Stimulated activated CD8-positive, alpha-beta memory T cell treated with anti-CD3 and anti-CD28 coated beads, Interleukin-7, amount 100 ng/mL, for 24 hours (primary cell): ENCODE measurements at places on chromosomes 6 and 20.

GRCh38 chr6:34491091-34491430, 25.2 kb downstream of the PACSIN1 start:
- DNase-seq, result no peak

DNA sequence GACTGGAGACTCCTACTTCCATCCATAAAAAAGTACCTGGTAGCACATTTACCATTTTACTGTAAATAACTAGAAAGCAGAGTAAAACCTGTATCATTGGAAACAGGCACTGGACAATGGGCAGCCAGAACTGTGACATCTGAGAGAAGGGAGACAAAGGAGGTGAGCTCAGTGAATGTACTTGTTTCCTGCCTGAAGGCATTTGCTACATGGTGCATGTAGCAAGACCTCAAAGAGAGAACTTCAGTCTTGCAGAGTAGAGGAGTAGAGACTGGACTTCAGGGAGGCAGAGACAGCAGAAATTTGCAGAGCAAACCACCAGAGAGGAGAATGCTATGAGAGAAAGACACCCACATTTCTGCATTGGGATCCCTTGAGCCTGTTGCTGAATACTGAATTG, 171.0 kb upstream of the CCN2 start:
- DNase-seq, result no peak

DNA sequence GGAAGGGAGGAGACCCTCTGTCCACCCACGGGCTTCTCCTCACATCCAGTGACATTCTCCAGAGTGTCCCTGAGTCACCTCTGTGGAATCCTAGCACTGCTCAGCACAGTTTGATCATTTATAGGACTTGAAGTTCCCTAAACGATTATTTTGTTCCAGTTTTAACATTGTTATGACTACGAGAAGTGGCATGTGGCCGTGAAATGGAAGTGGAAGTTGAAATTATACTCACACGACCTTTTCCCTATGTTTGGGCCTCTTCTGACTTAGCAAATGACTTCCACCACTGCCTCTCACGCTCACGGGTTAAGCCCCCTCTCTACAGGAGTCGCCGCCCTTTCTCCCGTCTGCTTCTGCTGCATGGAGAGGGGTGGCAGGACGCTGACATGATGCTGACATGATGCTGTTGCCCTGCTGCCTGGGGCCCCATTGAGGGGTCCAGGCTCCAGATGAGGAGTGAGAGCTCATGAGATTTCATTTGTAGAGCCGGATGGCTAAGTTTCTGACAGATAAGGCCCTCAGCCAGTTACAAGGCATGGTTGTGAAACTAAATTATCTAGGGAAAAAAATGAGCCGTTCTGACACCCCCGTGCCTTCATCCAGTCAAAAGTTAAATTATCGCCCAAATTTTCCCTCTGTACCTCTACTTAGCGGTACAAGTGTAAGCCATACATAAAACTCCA, 153.6 kb upstream of the UST start:
- no peak for DNase-seq

DNA sequence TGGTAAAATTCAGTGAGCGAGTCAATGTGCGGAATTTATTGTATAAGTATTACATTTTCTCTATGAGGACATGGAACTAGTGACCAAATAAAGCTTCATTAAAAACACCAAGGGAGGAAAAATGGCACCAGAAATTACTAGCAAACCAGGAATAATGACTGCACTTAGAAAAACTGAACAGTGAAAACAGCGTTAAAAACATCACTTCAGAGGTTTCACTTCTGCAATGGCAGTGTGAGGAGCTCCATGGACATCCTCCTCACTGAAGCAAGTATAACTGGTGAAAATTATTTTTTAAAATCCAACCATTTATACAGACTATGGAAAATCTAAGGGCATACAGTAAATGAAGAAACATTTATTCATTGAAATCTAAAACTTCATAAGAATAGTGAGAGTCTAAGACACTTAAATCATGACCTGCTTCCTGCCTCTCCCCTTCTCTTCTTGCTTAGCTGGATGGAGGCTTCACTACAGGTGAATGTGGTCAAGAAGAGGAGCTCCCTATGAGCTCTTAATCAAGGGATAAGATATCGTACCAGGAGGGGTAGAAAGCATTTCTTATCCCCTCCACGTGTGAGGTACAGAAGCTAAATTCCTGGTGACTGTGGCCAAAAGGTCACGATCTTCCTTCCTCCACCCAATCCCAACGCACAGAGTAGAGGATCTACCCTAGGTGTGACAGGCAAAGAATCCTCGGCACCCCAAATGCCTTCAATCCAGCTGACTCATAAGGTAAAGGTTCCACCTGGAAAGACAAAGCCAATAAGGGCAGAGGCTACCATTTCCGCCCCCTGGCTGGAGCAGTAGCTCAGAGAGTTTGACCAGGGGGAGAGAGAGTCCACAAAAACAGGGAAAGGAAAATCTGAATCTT, 12.3 kb upstream of the ASF1A start:
- DNase-seq, result no peak

GRCh38 chr6:89081129-89081422, 525 bp downstream of the PNRC1 start:
- DNase-seq, result no peak

GRCh38 chr20:49700411-49701185, 13.1 kb downstream of the B4GALT5 start:
- no peak for DNase-seq

DNA sequence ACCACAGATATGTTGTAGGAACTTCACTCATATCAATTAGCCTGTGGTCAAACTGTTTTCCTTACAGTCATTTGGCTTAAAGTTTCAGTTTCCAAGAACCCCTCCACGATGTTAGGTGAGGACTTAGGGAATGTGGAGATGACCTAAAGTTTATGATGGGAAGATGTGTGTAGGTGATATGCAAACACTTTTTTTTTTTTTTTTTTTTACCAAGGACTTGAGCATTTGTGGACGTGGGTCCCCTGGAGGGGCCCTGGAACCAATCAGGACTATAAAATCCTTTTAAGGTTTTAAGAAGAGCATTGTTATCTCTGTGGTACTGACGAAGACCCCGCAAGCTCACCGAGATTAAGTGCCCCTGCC, 478 bp upstream of the MTHFD1L start:
- no peak for DNase-seq

DNA sequence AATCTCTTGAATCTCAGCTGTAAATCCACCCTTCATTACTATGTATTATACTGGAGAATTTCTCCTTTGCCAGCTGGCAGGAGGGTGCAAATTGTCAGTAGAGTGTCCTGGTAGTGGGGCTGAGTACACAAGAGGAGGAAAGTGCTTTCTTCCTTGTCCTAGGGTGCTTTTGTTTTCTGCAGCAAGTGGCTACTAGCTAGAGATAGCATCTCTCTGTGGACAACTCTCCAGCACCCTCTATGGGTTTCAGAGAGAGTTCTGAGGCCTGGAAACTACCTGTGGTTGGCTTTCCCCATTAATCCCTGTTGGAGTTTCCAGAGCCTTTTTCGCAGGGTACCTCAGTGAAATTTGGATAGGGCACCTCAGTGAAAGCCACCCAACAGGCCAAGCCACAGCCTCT, 422.5 kb upstream of the RGS17 start:
- no peak for DNase-seq

DNA sequence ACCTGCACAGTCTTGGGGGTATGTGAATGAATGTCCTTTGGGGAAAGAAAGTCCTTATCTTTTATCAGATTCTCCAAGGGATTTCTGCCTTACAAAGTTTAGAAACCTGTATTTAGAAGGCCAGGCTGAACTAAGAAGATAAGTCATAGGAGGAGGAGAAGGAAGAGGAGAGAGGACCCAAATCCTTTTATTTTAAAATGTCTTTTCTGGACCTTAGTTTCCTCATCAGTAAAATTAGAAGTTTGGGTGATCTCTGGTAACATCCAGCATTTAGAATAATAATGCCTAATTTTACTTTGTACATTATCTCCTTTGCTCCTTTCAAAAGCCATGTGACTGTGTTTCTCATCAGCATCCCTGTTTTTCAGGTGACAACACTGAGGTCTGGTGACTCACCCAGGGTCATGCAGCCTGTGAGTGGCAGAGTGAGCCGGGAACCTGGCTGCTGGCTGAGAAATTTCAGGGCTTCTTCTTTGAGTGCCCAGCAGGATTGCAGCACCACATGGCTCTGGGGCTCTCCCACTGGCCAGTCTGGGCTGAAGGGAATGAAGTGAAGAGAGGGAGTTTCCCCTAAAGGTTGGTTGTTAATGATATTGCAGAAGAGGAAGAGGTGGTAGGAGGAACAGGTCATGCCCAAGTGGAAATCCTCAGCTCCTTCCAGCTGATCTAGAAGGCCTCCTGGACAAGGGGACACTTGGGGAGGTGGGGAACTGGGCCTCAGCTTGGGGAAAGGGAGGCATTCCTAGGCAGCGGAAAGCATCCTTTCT, 34.0 kb downstream of the VEGFA start:
- DNase-seq, result no peak

- no peak for DNase-seq
These were observed 279.2 kb downstream of the PTPRK start for GRCh38 chr6:128241216-128241615.

DNA sequence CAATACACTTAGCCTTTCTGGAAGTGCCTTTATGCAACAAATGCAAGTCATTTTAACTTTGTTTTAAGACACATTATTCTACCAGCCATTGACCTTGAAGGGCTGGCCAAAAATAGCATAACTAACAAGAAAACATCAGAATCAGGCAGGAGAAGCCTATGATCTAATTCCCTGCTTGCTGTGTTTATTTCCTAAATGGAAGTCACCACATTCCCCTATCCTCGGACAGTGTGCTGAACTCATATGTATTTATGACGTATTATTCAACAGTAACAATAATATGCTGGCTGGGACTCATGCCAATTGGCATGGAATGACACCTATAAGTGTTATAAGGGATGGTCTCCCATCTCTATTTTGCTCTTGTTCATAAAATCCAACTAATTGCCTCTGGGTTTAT, 140.7 kb downstream of the MAP3K7 start:
- no peak for DNase-seq

DNA sequence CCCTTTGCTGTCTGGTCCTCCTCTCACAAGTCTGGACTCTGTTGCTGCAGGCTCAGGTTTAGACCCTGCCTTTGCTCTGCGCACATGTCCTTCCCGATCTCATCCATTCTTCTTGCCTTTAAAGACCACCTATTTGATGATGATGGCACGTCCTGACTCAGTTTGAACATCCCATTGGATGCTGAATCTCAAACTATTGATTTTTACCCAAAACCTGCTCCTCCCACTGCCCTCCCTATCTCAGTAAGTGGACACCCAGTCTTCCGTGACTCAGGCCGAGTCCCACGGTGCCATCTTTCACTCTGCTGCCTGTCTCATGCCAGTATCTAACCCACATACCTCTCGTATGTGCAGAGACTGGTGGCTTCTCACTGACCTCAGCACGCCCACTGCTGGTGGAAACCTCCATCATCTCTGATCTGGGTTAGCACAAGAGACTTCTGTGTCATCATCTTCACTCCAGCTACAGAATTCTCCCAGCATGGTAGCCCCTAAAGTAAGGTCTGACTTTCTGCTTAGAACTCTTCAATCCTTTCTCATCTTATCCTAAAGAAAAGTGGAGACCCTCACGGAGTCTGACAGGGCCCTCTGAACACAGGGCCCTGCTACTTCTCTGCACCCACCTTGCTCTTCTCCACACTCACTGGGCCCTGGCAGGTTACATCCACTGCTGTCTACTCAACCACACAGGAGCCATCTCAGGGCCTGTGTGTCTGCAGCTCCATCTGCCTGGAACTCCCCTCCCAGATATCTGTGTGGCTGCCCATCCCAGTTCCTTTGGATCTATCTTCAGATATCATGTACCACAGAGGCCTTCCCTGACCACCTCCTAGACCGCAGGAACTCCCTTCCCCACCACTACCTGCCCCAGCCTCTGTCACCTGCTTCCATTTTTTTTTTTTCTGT, 387.1 kb upstream of the AGPAT4 start:
- no peak for DNase-seq

DNA sequence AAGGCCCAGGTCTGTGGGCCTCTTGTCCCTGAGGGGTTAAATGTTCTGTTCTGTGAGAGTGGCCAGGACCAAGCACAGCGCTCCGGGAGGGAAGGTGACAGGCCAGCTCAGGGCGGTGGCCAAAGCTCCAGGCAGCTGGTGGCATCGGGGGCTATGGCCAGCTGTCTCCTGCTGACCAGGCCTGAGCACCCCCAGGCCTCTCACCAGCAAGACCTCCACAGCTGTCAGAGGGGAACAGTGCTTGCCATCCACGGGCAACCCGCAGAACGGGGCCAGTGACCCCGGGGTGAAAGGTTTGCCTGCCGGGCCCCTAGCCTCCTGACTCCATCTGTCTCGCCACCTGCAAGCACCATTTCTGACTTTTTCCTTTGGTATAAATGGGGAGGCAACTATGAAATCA, 46.0 kb downstream of the EYA2 start:
- no peak for DNase-seq

DNA sequence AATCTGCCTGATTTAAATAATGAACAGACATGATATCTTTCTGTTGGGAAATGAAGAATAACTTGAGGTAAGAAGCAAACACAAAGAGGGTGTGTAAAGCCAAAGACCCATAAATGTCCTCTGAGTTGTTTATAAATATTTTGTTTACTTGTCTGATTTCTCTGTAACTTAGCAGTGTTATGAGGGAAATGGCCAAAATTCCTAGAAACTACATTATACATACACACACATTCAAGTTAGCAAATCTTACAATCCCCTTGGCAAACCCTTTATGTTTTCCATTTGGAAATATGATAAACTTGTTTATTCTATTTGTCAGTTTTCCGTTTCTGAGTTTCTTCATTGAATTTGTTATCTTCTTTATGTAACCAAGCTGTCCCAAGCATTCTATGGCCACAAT, 81.4 kb upstream of the TCF21 start:
- no peak for DNase-seq

DNA sequence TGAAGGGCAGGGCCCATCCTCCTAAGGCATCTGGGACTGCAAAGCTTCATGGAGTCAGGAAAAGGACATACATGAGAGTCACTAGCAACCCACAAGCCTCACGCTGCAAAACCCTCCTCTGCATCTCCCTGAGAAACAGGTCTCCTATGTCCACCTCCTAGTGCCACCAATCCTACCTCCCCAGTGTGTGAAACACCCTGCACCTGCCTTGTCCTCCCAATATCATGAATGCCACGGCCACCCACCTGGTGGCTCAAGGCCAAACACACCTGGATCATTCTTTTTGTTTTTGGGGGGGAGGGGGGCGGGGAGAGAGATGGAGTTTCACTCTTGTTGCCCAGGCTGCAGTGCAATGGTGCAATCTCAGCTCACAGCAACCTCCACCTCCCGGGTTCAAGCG, 90.5 kb downstream of the ZMYND8 start:
- no peak for DNase-seq

DNA sequence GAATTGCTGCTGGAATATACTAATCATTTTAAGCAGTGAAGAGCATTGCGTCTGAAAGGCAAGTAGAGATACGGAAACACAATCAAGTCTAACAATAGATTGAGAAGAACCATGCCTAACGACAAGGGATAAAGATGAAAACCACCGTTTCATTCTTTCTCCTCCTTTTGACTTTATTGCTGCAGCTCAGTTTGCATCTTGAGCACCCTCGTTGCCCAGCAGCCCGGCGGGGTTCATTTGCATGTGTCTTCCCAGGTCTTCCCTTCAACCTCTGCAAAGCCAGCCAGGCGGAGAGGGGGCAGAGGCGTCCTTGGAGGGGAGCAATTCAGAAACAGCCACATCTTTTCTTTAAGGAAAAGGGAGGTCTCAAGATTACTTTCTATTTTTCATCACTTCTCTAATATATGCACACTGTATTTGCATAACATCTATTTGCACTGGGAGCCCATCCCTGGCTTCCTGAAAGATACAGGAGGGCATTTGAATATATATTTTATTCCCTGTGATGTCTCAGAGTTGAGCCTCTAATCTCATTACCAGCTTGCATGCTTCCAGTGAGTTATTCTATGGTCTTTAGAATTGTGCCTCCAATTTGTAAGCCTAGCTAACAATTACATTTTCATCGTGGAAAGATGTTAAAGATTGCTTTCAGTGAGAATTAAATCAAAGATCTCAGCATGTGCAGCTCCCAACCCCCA, 18.7 kb upstream of the PXDC1 start:
- no peak for DNase-seq
